ENCODE measurements at places on chromosomes 16 and 17. TPM values are rescaled to one million over a fixed set of nuclear protein-coding genes. Genes with fewer than 3 reads are reported as not detected.

DVL2 gene
- total RNA-seq: 87.5 TPM

KRT16 gene
- total RNA-seq: 83.5 TPM

CAPNS2 gene
- 168 TPM for total RNA-seq

TMEM132E gene
- 0.10 TPM for total RNA-seq

DNA sequence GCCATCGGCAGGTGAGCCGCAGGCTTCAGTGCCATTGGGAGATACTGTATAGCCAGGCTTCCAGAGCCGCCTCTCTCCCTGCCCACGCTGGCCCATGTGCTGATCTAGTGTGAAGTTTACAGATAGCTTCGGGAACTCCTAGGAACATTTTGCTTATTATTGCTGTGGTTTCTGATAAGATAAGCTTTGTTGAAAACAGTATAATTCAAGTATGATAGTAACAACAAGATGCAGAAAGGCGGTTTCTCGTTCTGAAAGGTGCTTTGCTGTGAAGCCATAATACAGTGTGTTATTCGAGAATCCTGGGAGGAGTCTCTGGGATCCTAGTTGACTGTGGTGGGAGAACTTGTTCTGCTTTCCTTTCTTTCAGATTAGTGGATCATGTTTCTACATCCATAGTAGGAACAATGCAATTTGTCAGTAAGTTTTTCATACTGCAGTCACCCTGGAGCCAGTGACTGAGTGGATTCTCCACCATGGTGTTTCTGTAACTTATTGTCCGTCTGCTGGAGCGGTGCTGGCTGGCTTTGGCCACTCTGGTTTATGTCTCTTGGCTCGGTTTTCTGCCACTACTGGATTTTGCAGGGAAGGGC lies 31.5 kb downstream of the RAB11FIP3 start:
- DNase-seq: no peak

GRCh38 chr16:9612267-9612666 lies 520.8 kb downstream of the HAPSTR1 start:
- no peak for DNase-seq

- DNase-seq: no peak
These were observed 9.8 kb downstream of the DUSP3 start for GRCh38 chr17:43768943-43769342.

GRCh38 chr16:56048425-56049105 lies 142.7 kb upstream of the GNAO1 start:
- DNase-seq: no peak

- no peak for DNase-seq
These were observed 72.0 kb upstream of the ZNF750 start for GRCh38 chr17:82911822-82912221.
